Tongue (tissue), 3 donors: ENCODE measurements at places on chromosomes 3 and 15.

- DNase-seq, result peak; percentile 26
Measured at GRCh38 chr3:128875556-128876120, 3.8 kb upstream of the ACAD9 start.

DNA sequence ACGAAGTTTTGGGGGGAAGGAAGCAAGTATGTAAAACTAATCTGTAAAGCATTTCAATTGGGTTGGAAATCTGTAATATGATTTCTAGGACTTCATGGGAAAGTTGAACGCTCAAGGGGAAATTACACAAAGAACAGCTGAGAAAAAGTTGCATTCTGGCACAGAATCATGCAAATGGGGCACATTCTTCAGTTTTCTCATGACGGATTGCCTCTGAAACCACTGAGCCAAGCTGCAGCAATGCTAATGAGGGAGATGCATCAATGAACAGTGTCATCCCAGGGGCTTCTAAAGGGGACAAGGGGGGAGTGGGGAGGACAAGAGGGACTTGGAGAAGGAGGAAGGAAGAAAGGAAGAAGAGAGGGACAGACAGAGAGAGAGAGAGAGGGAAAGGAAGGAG, 291.4 kb upstream of the ATP11B start:
- DNase-seq, result peak; percentile 93

- no peak for DNase-seq
Measured at GRCh38 chr3:43024181-43024885, 45.2 kb downstream of the GASK1A start.

- peak; percentile 17 for DNase-seq
Measured at GRCh38 chr3:36843065-36844051, 79.0 kb upstream of the DCLK3 start.

- DNase-seq, result no peak
Measured at GRCh38 chr15:100650685-100651084, 48.3 kb downstream of the ASB7 start.

- no peak for DNase-seq
Measured at GRCh38 chr3:14885307-14885706, 62.1 kb upstream of the NR2C2 start.

- DNase-seq, result no peak
Measured at GRCh38 chr3:159131376-159131775, 329.5 kb downstream of the MFSD1 start.

DNA sequence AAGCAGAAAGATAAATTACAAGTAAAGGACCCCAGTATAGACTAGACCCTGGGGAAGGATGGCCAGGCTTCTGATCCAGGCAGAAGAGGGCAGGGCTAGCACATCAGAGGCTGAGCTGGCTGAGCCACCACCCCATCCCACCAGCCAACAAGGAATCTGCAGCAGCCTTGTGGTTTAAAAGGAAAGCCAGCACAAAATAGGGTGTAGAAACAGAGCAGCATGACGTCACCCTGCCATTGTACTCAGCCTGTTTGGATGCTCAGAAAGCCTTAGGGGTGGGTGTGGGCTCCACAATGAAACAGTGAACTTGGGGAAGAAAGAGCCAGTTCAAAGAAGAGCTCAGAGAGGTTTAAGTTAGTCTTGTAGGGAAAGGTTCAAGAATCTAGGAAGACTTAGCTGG, 28.2 kb downstream of the DUOX1 start:
- peak; percentile 53 for DNase-seq

DNA sequence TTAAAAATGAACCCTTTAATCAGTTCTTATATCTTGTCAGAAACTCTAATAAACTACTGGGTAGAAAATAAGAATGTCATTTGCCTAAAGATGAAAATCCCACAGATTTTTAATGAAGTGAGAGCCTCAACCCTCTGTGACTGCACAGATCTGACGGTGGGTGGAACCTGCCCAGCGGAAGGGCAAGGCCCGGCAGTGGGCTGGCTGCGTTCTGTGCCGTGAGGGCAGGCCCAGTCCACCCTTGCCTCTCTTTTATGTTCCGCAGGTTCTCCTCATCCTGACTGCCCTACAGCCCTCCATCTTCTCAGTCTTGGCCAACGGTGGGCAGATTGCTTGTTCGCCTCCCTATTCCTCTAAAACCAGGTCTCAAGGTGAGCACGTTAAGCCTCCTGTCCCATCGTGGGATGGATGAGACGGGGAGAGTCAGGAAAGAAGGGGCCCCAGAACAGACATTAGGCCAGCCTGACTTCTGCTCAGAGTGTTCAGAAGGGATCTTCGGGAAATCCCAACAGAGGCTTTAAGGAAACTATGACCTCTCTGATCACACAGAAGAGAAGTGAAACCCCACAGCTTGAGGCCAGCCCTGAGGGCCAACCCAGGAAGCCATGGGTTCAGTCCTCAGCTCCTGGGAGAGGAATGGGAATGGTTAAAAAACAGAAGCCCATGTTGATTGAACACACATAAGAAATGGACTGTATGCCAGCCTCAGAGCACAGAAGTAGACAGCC, 16.0 kb downstream of the SLC51A start:
- no peak for DNase-seq

GRCh38 chr3:60399292-60399691, 852.0 kb downstream of the FHIT start:
- peak; percentile 24 for DNase-seq

- DNase-seq, result no peak
Measured at GRCh38 chr3:194800002-194800401, 114.3 kb downstream of the FAM43A start.

DNA sequence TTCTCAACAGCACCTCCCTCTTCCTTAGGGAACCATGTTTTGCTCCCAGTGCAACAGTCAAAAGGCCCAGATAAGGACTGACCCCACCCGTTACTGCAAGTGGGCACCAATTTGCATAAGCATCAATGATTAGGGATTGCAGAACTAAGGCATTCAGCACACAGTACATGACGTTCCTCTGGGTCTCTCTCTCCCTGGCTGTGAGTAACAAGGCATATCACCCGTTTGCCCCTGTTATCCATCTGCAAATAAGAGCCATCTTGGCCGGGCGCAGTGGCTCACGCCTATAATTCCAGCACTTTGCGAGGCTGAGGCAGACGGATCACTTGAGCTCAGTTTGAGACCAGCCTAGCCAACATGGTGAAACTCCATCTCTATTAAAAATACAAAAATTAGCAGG, 18.8 kb downstream of the MAGI1 start:
- DNase-seq, result no peak

- no peak for DNase-seq
Measured at GRCh38 chr15:31023841-31024240, 32.4 kb upstream of the MTMR10 start.

DNA sequence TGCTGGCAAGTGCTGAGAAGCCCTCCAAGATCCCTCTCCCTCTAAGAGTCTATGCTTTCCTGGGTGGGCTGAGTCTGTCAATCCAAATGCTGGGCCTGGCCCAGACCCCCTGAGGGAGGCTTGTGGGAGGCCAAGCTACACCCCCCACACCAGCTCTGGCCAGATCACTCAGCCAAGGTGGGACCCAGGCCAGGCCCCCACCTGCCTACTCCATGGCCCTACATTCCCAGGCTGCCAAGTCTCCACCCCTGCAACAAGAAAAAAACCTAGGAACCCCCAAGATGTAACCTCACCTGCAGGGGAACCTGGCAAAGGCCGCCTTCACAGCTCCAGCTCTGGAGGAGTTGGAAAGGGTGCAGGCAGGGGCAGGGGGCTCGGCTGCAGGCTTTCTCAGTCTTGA, 109.1 kb downstream of the CHSY1 start:
- no peak for DNase-seq

- no peak for DNase-seq
Measured at GRCh38 chr15:70297465-70298058, 199.8 kb upstream of the TLE3 start.

DNA sequence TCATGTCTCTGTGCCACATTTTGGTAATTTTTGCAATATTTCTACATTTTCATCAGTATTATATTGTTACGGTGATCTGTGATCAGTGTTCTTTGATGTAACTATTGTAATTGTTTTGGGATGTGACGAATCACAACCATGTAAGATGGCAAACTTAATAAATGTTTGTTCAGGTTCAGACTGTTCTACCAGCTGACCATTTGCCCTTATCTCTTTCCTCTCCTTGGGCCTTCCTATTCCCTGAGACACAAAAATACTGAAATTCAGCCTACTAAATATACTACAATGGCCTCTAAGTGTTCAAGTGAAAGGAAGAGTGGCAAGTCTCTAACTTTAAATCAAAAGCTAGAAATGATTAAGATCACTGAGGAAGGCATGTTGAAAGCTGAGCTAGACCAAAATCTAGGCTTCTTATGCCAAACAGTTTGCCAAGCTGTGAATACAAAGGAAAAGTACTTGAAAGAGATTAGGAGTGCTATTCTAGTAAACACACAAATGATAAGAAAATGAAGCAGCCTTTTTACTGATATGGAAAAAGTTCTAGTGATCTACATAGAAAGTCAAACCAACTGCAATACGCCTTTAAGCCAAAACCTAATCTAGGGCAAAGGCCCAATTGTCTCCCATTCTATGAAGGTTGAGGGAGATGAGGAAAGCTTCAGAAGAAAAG, 952.8 kb downstream of the ROBO1 start:
- DNase-seq, result no peak

- DNase-seq, result no peak
Measured at GRCh38 chr3:153901991-153902390, 219.2 kb upstream of the ARHGEF26 start.

- no peak for DNase-seq
Measured at GRCh38 chr15:47484059-47484458, 233.2 kb upstream of the SEMA6D start.

DNA sequence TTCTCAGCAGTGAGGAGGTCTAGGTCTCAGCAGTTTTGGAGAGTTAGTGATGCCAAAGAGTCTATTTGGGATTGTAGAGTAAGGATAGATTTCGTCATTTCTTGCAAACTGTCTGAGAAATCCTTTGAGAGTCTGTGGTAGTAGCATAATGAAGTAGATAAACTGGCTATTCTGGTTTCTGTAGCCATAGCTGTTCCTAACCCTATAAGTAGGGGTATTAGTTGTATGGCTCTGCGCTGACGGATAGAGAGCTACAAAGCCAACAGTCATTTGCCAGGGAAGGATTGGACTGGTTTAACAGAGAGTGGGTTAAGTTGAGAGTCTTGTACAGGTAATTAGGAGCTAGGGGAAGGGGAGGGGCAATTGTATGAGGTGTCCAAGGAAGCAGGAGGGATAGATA, 50.6 kb downstream of the KLHDC8B start:
- peak; percentile 26 for DNase-seq

DNA sequence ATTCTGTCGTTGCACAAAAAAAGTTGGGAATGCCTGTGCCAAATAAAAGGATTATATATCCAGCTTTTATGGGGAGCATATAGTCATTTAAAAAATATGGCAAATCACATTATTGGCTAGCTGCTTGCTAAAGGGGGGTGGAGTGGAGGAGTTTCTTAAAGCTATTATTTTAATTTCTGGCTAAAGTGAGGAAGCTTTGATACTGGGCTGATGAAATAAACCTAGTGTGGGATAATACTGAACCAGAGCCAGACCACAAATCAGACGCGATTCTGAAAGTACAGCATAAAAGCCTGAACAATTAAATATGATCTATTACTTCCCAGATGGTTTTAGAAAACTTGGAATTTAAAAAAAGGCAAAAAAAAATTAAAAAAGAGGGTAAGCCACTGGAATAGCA, 14.4 kb downstream of the POLR2M start:
- no peak for DNase-seq

- no peak for DNase-seq
Measured at GRCh38 chr3:157094751-157095480, 65.0 kb downstream of the CCNL1 start.

- peak; percentile 30 for DNase-seq
Measured at GRCh38 chr3:23944007-23944783, 891 bp upstream of the NR1D2 start.

- no peak for DNase-seq
Measured at GRCh38 chr15:62474771-62475124, 309.7 kb upstream of the C2CD4B start.

- DNase-seq, result no peak
Measured at GRCh38 chr3:27914199-27914598, 192.1 kb upstream of the EOMES start.

- DNase-seq, result no peak
Measured at GRCh38 chr15:65630760-65631159, 9.0 kb downstream of the SLC24A1 start.

GRCh38 chr3:52891164-52891563, 6.2 kb downstream of the STIMATE start:
- DNase-seq, result no peak

GRCh38 chr3:42421818-42422796, 11.7 kb upstream of the LYZL4 start:
- no peak for DNase-seq

- DNase-seq, result peak; percentile 8
Measured at GRCh38 chr3:39065197-39065596, 13.4 kb downstream of the WDR48 start.

DNA sequence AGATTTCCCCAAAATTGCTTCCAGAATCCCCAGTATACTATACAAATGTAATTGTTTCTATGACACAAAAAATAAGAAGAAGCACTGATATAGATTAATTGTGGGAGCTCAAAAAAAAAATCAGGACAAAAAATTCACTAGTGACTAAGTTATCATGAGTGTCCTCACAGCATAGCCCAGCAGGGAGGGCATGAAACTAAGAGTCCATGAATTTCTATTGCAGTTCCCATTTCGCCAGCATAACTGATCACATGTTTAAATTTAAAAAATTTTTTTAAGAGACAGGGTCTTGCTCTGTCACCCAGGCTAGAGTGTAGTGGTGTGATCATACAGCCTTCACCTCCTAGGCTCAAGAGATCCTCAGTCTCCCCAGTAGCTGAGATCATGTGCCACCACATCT, 10.6 kb downstream of the NCEH1 start:
- DNase-seq, result no peak

DNA sequence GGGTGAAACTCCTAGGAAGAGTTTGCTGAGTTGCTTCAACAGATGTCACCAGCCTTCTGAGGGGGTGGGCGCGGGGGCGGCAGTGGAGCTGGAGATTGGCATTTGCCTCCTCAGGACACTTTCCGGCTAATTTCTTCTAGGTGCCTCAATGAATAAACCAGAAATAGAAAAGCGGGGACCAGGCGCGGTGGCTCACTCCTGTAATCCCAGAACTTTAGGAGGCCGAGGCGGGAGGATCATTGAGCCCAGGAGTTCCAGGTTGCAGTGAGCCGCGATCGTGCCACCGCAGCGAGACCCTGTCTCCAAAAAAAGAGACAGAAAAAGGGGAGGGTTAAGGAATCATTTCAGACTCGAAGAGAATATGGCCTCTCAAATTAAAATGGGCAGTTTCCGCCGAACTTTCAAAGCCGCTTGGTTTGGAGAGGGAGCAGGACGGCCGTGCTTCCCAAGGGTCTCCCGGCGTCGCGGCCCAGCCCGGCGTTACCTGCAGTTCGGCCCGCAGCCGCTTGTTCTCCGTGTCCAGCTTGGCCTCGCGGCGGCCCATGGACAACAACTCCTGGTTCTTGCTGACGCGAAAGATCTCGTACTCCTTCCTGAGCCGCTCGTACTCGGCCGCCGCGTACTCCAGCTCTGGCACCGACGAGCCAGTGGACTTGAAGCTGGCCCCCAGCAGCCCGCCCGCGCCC, 587 bp downstream of the NPHP3 start:
- peak; percentile 74 for DNase-seq
